ENCODE measurements at places on chromosomes 11 and 22.

DNA sequence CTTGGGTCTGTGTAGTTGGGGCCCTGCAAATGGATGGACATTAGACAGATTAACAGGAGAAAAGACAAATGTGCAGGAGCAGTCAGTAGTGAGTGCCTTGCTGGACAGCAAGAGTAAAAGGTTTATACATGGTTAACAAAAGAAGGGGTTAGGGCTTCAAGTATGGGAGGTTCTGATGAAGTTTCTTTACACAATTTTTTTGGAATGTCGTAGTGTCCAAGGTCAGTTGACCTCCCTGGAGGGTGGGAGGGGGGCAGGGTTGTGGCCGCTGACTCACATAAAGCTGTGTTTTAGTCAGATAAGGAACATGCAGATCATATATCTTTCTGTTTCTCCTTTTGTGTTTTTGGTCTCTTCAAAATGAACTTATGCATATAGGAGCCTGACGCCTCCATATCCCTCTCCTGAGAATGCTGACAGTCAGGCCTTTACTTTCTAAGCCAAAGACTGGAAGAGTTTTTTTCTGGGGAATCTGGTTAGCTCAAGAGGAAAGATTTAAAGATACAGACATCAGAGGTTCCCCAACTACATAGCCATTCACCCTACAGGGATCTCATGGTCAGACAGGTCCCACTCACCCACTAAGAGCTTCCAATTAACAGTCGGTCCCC lies 134.3 kb downstream of the NECTIN1 start:
- DNase-seq = peak; percentile 75

DNA sequence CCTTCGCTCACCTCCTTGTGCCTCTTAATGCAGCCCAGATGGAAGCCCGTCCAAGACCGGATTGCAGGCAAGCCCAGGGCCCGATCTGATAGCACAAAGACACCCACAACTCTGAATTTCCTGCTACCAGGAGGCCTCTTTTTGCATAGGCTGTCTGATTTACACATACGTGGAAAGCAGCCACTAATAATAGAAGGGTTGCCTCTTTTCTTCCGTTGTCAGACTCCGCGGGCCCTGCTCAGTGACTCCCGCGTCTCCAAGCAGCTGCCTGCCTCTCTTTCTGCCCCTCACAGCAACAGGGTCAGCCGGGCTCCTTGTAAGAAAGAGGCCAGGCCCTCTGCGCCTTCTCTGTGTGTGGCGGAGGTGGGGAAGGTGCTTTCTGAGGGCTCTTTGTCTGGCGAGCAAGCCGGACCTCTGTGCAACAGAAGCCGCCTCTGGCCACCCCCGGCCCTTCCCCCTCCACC lies 26.7 kb downstream of the FLI1 start:
- DNase-seq = no peak

DNA sequence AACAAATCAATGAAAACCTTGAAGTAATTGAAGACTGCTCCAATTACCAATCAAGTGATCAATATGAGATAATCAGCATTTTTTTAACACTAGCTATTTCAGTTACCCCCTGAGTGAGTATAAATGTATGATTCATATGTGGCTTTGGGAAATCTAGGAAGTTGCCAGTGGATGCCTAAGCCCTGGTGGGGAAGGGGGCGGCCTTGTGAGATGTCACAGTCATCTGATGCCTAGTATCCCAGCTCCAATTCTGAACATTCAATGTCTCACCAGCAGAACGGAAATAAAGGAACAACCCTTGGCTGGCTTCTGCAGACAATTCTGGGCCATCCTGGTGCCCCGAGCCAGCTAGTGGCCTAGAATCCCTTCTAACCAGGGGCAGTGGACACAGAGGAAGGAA lies 58.5 kb upstream of the TIMP3 start:
- no peak for DNase-seq

GRCh38 chr11:21494946-21495345 lies 697.9 kb upstream of the ANO5 start:
- no peak for DNase-seq

DNA sequence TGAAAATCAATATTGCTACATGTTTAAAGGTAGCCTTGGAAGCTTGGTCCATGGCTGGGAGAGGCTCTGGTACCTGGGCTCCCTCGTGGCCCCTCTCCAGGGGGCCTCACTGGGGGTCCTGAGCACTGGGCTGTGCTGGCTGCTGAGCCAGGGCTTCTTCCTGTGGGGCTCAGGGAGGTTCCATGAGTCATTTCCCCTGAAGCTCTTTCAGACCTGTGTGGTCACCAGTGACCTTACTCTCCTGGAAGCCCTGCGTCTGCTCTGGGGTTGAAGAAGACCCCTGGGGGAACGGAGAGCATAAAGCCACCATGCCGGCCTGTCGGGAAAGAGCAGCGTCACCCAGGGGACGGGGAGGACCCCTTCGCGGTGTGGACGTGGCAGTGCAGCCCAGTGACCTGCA lies 389.0 kb downstream of the TBC1D22A start:
- DNase-seq = peak; percentile 80

GRCh38 chr22:39068033-39068785 lies 8.9 kb upstream of the APOBEC3G start:
- no peak for DNase-seq

DNA sequence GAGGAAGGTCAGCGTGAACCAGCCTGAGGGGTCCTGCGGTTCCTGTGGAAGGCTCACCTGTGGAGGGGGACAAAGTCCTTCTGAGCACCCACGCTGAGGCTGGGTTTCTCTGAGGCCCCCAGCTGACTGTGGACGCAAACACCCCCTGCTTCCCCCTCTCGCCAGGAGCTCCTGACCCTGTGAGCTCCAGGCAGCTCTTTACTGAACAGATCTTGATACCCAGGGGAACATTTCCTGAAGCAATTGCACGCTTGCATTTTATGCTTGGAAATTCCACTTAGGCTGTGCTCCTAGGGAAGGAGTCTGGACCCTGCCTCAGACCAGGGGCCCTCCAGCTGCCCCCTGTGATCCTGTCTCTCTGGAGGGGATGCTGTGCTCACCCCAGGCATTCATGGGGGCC lies 454.2 kb upstream of the B3GAT1 start:
- no peak for DNase-seq

- no peak for DNase-seq
Measured at GRCh38 chr11:17762309-17762974, 27.9 kb downstream of the KCNC1 start.

- DNase-seq = no peak
Measured at GRCh38 chr11:40401132-40401853, 1058.2 kb downstream of the LRRC4C start.

- DNase-seq = peak; percentile 1
Measured at GRCh38 chr11:42524534-42525227, 787.1 kb upstream of the API5 start.

- no peak for DNase-seq
Measured at GRCh38 chr22:48772286-48772907, 1055.3 kb downstream of the BRD1 start.

DNA sequence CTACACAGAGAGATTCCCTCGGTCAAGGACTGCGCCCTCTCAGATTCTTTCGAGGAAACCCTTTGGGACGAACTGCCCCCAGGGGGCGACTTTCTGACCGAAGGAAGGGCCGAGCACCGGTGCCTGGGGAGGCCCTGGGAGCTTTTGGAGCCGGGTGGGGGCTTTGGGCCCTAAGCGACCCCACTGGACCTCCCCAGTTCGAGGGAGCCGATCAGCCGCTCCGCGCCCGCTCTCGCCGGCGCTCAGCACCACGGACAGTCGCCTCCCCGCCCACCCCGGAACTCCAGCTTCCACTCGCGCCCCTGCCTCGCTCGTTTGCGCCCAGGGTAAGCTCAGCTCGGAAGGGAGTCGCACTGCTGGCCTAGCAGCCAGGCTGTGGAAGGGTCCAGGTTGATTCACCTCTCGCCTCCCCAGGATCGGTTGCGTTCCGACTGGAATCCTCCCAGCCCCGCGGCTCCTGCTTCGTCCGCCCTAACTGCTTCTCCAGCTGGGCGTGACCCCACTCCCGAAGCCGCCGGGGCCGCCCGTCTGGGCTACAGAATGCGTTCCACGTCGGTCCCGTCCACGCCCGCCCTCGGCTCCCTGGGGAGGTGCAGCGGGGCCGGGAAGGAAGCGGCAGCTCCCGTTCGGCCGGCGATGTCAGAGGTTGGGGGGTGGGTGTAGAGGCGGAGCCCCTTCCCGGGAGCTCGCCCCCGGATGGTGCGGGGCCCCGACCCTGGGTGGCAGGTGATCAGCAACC lies 428 bp downstream of the SCN3B start:
- DNase-seq = peak; percentile 62

GRCh38 chr11:907668-908067 lies 2.9 kb downstream of the CHID1 start:
- DNase-seq = no peak

GRCh38 chr11:117505285-117505970 lies 177.8 kb downstream of the CEP164 start:
- DNase-seq = peak; percentile 37

DNA sequence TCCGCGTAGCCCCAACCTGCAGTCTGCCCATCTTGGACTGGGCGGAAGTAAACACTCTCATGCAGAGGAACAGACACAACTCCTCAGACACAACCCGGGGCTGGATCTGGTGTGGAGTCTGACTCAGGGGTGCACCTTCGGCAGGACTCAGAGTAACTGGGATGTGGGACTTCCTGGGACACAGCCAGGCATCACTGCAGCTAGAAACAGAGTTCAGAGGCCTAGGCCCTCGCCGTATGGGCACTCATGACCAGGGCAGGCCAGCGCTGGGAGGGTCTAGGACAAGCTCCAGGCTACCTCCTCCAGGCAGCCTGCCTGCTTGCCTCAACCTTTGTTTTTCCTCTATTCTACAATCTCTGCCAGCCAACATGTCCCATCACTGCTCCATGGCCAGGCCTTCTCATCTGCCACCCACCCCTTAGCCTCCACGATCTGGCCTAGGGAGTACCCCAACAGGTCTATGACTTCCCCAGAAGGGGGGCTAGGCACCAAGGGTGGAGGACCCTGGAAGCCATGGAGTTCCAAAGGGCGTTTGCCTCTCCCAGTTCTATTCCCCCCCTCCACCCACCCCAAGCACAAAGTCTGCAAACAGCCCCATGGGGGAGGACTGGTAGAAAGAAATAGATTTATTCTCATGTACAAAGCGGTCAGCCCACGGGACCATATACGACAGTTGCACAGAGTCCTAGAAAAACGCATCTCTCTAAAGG lies 98.5 kb downstream of the PDE2A start:
- no peak for DNase-seq

GRCh38 chr11:47691979-47692378 lies 23.2 kb downstream of the AGBL2 start:
- no peak for DNase-seq

- no peak for DNase-seq
Measured at GRCh38 chr22:24398409-24398808, 29.0 kb upstream of the ADORA2A start.

- DNase-seq = no peak
Measured at GRCh38 chr11:109490953-109491635, 69.1 kb downstream of the C11orf87 start.

GRCh38 chr22:35401863-35402262 lies 1.9 kb downstream of the MCM5 start:
- DNase-seq = no peak

GRCh38 chr11:10856689-10857458 lies 979 bp downstream of the ZBED5 start:
- DNase-seq = peak; percentile 54

- no peak for DNase-seq
Measured at GRCh38 chr22:21593406-21594232, 26.1 kb downstream of the UBE2L3 start.

- peak; percentile 73 for DNase-seq
Measured at GRCh38 chr11:96062134-96062533, 138.2 kb upstream of the MTMR2 start.

- DNase-seq = no peak
Measured at GRCh38 chr11:133354069-133354468, 178.2 kb downstream of the OPCML start.

- DNase-seq = no peak
Measured at GRCh38 chr11:122785031-122785541, 53.2 kb upstream of the CRTAM start.

- DNase-seq = no peak
Measured at GRCh38 chr11:95327273-95327948, 96.4 kb upstream of the SESN3 start.

GRCh38 chr11:30244265-30244664 lies 13.5 kb downstream of the FSHB start:
- DNase-seq = peak; percentile 45

DNA sequence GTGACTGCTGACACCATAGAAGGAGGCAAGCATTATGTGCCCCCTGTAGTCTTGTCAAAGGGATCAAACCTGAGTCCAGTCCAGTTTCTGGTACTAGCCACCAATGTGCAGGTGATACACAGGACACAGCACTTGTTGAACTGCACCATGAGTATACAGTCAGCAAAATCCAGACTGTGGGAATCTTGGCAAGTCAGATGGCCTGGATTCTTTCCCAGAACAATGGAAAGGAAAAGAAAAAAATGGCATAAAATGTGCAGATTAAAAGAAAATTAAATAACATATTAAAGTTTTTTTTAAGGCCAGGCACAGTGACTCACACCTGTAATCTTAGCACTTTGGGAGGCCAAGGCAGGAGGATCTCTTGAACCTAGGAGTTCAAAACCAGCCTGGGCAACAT lies 16.8 kb downstream of the CRY2 start:
- no peak for DNase-seq

DNA sequence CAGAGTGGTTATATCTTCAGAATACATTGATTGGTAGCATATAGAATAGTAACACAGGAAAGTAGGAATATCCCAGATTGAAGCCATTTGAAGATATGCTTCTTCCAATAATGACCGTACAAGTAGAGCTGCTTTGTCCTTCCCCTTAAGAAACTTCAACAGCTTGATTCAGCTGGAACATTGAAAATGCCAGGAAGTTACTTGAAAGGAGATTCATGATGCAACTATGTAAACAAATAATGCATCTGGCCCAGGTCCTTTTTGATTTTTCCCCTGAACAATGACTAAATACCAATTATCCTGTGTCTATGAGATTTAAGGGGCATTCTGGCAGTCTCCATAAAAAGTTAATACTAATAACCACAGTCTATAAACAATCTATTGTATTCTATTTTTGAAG lies 3.0 kb downstream of the DKK3 start:
- no peak for DNase-seq

GRCh38 chr22:49692499-49693225 lies 135.0 kb downstream of the BRD1 start:
- no peak for DNase-seq

DNA sequence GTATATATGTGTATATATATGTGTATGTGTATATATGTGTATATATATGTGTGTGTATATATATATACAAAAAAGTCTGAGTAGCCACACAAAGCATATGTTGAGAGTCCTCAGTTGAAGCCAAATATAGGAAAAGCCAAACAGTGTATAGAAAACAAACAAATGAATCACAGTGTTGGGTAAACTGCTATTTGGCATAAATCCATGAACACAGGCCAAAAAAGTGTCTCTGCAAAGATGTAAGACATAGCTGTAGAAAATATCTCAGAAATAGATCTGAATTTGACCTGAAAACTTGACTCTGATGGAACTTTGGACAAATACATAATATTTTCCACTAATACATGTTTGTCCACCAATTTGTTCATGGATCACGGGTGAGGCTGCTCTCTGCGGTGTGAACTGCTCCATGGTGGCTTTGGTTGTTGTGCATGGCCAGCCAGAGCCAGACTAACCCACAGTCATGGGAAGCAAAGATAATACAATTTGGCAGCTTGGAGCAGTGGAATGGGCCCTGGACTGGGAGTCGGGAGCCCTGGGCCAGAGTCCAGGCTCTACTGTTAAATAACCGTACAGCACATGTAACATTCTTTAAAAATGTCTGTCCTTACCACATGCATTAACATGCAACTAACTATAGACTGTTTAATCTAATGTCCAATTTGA lies 76.9 kb upstream of the EED start:
- DNase-seq = no peak
